Stimulated activated CD8-positive, alpha-beta memory T cell treated with anti-CD3 and anti-CD28 coated beads, Interleukin-7, amount 100 ng/mL, for 48 hours (primary cell): ENCODE measurements at places on chromosomes 5 and 9.

- no peak for DNase-seq
These were observed 26.7 kb upstream of the RICTOR start for GRCh38 chr5:39100851-39101396.

GRCh38 chr5:17992291-17992690, 358.0 kb downstream of the TAF11L14 start:
- no peak for DNase-seq

GRCh38 chr9:87290241-87291052, 207.2 kb upstream of the DAPK1 start:
- no peak for DNase-seq

GRCh38 chr9:11199335-11199734, 586.5 kb upstream of the PTPRD start:
- DNase-seq = no peak

DNA sequence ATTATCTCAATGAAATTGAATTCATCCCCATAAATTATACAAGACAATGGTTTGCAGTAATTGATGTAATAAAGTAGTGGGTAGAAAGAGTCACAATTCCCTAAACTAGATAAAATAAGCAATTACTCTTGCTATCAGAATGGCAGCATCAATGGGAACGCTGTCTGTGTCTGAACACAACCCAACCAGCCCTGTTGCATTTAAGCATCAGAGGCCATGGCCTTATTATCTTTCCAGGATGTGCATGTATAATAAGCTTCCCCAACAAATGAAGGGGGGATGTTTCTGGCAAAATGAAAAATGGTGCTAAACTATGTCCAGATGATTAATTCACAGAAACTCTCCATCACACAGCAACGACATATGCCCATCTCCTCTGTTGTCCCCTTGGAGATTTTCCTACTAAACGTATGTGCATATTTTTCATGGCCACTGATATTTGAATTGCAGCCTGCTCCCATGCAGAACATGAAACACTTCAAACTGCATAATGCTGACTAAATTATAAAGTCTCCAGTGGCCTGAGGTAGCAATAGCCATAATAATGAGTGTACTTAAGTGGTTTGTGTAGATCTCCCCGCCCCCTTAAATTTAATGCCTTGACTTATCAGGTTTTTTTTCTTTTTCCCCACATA, 306.9 kb upstream of the ADAMTS16 start:
- DNase-seq = no peak

GRCh38 chr5:86125731-86126601, 491.8 kb upstream of the COX7C start:
- DNase-seq = no peak

DNA sequence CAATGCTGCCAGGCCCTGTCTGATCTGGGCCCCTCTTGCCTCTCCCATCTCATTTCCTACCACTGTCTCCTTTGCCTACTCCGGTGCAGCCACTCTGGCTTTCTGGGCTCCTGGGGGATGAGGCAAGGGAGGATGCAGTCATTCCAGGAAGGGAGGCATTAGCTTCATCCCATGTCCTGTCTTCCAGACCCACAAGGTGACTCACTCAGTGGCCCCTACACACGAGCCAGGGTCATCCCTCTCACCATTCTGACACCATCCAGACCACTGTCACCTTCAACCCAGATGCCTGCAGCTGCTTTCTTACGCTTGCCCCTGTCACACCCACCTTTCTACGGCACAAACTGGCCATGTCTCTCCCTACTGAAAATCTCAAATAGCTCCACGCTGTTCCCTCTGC, 19.1 kb downstream of the ACSL6 start:
- no peak for DNase-seq
